H7 (cell line): ENCODE measurements at places on chromosomes 13 and 19. TPM values are rescaled to one million over a fixed set of nuclear protein-coding genes. Genes with fewer than 3 reads are reported as not detected.

GRCh38 chr13:99087954-99088491, 110.2 kb upstream of the DOCK9 start:
- peak; percentile 56 for DNase-seq

DNA sequence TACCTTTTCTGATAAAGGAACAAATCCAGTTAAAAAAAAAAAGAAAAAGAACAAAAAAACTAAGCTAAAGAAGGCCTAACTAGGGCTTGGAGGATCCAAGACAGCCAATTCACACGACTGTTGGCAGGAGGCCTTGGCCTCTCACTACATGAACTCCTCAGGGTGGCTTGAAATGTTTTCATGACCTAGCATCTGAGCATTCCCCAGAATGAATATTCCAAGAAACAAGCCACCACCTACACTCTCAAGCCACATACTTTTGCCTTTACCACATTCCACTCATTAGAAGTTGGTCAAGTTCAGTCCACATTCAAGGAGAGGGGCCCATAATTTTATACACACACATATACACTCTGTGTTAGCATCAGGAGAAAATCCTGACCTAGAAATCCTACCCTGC, 97.6 kb upstream of the SIAH3 start:
- DNase-seq = no peak

DNA sequence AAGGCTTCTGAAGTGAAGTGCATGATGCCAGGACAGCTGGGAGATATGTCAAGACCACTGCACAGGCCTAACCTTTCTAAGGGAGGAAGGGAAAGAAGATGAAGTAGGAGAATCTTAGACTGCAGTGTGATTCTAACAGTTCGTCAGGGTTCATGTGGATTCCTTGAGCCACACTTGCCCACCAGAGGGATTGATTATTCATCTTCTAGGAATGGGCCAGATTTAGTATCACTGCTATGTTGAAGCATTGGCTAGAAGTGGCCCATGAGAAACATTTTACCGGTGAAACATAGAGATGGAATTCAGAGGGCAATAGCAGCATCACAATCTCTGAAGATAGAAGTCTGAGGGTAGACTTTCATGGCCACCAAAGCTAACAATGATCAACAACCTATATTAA, 550.8 kb upstream of the SLITRK1 start:
- no peak for DNase-seq

Gene CEACAM6
- total RNA-seq = not detected in 2 replicates

GRCh38 chr13:28820099-28821051, at the start of gene MTUS2:
MTUS2 (plus strand) TSS chr13:28820339.
- peak; percentile 80 for DNase-seq

DNA sequence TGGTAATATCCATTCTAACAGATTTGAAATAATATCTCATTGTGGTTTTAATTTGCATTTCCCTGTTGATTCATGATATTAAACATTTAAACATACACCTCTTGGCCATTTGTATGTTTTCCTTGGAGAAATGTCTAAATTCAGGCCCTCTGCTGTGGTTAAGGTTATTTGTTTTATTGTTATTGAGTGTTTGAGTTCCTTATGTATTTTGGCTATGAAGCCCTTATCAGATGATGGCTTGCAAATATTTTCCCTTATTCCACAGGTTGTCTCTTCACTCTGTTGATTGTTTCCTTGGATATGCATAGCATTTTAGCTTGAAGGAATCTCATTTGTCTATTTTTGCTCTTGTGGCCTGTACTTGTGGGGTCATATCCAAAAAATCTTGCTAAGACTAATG, 303.6 kb downstream of the GPC5 start:
- no peak for DNase-seq

DNA sequence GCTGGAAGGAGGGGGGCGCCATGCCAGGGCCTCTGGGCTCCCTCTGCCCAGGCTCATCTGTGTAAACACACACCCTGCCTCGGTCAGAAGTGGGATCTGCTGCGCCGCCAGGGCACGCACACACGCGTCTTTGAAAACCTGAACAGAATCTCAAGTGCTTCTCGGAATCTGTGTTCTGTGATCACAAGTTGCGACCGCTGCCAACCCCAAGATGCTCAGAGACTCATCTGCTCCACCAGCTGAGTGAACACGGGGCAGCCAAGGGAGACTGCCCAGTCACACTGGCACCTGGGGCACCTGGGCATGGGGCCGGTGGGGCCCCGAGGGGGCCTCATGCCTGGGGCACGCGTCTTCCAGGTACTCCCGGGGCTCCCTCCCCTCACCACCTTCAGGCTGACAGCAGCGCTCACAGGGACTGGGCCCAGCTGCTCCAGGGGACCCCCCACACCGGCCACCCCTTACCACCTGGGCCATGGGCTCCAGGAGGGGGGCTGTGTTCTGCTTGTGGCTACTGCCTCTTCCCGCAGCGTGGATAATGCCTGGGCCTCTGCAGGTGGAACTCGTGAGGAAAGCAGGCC, 59.0 kb downstream of the KLF2 start:
- peak; percentile 66 for DNase-seq

GRCh38 chr19:38527466-38528136, 90.2 kb downstream of the MAP4K1 start:
- DNase-seq = peak; percentile 91

DNA sequence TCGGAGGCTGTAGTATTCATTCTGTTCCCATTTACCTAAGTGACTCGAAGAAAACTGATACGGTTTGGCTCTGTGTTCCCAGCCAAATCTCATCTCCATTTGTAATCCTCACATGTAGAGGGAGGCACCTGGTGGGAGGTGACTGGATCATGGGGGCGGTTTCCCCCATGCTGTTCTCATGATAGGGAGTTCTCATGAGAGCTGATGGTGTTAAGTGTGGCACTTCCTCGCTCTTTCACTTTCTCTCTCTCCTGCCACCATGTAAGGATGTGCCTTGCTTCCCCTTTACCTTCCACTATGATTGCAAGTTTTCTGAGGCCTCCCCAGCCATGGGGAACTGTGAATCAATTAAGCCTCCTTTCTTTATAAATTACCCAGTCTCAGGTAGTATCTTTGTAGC, 23.5 kb downstream of the SLAIN1 start:
- DNase-seq = no peak

GRCh38 chr13:49319951-49320350, 72.2 kb downstream of the CDADC1 start:
- no peak for DNase-seq

DNA sequence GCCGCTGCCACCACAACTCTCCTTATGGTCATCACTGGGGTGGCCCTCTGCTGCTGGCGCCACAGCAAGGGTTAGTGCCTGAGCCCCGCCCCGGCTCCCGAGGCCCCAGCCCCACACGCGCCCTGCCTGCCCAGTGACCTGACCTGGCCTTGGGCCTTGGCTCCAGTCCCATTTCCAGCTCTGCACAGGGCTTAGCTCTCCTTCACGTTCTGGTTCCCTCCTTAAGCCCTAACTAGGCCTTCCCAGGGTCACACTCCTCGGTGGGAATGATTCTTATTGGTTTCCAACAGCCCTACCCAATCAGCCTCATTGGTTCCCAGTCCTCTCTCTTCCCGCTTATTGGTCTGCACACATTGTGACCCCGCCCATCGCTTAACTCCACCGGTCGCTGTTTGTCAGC, 5.8 kb downstream of the KIRREL2 start:
- DNase-seq = peak; percentile 59

DNA sequence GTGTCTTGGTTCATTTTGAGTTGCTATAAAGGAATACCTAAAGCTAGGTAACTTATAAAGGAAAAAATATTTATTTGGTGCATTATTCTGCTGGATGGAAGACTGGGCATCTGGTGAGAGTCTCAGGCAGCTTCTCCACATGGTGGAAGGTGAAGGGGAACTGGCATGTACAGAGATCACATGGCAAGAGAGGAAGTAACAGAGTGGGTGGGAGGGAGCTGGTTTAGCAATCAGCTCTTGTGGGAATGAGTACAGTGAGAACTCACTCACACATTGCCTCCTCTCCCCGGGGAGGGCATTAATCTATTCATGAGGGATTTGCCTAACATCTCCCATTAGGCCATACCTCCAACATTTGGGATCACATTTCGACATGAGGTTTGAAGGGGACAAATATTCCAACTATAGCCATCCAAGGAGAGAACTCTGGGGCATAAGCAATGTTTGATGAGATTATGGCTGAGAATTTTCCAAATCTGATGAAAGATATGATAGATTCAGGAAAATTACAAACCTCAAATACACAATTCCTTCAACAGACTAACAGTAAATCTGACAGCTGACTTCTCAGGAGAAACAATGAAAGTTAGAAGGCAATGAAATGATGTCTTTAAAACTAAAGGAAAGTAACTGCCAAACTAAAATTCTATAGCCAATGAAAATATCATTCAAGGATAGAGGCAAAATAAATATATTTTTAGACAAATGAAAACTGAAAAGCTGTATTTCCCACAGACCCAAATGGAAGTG, 52.5 kb downstream of the MTUS2 start:
- no peak for DNase-seq

DNA sequence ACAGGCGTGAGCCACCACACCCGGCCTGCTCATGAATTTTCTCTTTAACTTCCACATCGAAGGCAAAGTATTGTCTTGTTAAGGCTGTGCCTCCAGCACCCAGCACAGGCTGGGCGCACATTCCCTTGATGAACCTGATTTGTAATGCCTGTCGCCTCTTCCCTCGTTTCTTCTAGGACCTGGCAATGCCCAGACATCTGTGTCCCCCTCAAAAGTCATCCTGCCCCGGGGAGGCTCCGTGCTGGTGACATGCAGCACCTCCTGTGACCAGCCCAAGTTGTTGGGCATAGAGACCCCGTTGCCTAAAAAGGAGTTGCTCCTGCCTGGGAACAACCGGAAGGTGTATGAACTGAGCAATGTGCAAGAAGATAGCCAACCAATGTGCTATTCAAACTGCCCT, 3.7 kb downstream of the ICAM1 start:
- DNase-seq = peak; percentile 22

Gene CACNG8
- total RNA-seq = 0.07 and 0.59 TPM in 2 replicates

DNA sequence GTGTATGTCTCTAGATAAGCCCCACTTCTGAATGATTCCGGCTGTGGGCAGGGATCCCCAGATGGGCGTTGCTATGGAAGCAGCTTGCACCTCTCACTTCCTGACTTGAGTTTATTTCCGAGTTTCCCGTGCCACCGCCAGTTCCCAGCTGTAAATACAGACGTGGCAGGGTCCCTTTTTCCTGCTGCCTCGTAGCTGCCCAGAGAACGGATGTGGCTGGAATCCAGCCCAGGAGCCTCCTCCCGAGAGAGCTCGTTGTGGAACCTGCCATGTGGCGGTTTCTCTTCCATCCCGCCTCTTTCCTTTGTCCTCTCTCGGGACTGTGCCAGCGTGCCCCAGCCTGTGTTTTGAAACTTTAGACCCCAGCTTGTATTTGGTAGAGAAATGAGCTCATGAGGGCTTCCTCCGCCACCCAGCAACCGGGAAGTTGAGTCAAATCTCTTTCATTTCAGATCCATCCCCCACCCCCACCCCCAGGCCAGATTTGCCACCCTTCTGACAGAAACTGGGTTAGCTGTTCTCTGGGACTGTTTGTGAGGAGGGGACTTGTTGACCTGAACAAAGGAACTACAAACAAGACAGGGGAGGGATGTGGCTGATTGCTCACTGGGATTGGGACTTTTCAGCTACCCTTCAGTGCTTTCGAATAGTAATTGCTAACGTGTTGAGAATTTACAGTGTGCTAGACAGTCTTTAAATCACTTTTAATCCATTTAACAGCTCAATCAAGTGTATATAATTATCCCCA, 96.6 kb downstream of the SIPA1L3 start:
- peak; percentile 51 for DNase-seq

- no peak for DNase-seq
These were observed 8.3 kb downstream of the PODNL1 start for GRCh38 chr19:13929956-13930355.

GRCh38 chr13:33172400-33172799, 113.2 kb downstream of the STARD13 start:
- no peak for DNase-seq

GRCh38 chr19:55069865-55070197, 5.8 kb upstream of the EPS8L1 start:
- no peak for DNase-seq

DNA sequence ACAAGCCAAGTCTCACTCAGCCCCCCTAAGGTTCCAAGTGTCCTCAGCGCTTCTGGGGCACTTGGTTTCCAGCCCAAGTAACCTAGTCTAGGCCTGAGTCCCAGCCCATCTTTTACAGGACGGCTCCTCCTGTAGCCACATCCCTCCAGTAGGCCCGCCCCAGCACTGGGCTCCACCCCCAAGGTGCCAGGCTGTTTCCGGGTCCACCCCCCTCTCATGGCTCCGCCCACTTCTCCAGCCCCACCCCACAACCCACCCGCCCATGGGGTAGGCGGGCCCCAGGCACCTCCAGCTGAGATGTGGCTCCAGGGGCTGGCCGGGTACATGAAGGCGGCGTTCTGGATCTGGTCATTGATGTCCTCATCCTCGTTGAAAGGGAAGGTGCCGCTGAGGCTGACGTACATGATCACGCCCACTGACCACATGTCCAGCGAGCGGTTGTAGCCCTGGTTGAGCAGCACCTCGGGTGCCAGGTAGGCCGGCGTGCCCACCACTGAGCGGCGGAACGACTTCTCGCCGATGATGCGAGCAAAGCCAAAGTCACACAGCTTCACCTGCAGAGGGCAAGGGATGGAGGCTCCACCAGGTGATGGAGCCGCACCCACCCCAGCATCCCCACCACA, 17.2 kb upstream of the DACT3 start:
- peak; percentile 98 for DNase-seq

- DNase-seq = no peak
These were observed 134.6 kb downstream of the KATNAL1 start for GRCh38 chr13:30172593-30173302.

- DNase-seq = no peak
These were observed 3.9 kb upstream of the CELF5 start for GRCh38 chr19:3220576-3220975.

DNA sequence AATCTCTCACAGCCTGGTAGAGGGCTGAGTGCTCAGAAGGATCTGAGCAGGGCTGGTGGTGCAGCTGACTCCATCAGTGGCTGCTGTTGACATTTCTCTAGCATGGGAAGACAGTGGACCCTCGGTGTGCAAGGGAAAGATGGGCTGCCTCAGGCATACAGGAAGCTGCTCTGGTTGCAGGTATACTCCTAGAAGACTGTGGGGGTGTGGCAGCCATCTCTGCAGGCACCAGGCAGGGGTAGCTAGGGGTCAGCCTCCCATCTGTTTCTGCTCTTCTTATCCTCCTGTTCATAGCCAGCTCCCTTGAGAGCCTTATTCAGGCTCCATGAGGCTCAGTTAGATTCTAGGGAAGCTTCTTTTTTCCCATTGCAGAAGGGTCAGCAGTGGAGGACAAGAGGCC, 475.5 kb downstream of the TSHZ3 start:
- no peak for DNase-seq

- DNase-seq = no peak
These were observed 12.1 kb downstream of the PROZ start for GRCh38 chr13:113170511-113170910.

Gene NLRP7
- total RNA-seq = 1.9 and 3.2 TPM in 2 replicates

DNA sequence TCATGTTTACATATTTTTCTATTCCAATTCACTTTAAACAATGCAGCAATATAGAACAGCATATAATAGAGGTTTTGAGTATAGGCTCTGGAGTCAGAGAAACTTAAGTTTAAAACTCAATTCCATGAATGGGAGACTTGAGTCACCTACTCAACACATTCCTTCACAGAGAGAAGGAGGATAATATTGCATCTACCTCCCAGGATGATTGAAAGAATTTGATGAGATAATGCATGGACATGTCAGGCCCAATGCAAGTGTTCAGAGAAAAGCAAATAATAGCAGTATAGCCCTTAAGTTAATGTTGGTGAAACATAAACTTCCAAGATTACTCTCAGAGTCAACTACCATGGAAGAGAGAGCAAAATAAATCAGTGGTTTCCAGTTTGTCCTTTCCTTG, 170.2 kb downstream of the DCLK1 start:
- DNase-seq = no peak

Gene ZNF285
- 2.2 and 4.6 TPM in 2 replicates for total RNA-seq

Gene SIGLEC11
- not detected in 2 replicates for total RNA-seq

Gene MEF2B
- total RNA-seq = 0.80 TPM in 1 of 2 replicates, not detected in the other
